Activated T-helper 1 cell treated with anti-CD3 and anti-CD28 coated beads, Interleukin-2, amount 50 U/mL, for 16 hours (primary cell): ENCODE measurements at places on chromosomes 4 and X.
A peak's percentile ranks its signal among the peaks of the same experiment; 100 is the strongest.

DNA sequence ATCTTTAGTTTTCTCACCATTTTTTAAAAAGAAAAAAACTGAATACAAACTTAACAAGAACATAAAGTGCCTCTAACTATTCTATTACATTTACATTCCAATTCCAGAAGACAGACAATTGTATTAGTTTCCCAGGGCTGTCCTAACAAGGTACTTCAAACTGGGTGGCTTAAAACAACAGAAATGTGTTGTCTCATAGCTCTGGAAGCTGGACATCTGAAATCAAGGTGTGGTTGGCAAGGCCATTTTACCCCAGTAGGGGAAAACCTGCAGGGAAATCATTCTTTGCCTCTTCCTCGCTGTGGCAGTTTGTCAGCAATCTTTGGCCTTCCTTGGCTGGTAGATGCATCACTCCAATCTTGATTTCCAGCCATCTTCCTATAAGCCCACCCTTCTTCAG, 37.5 kb upstream of the TMEM33 start:
- DNase-seq: no peak

- no peak for DNase-seq
These were observed 352.9 kb downstream of the RAPGEF2 start for GRCh38 chr4:159455675-159456237.

DNA sequence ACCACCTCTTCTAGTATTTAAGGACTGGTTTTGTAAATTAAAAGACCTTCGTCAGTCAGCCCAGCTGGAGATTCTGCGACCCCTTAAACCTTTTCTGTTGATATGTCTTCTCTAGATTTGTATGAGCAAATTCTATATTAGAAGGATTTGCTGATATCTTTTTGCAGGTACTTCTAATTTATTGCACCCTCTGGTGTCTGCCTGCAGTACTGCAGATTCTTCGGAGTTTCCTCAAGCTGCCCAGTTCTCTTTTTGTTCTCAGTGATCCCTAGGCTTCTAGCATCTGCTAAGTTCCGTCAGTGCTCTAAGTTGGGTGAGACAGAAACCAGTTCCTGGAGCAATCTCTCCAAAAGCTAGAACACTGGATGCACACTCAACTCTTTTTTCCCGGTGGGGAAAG, 545.2 kb downstream of the C4orf33 start:
- no peak for DNase-seq

DNA sequence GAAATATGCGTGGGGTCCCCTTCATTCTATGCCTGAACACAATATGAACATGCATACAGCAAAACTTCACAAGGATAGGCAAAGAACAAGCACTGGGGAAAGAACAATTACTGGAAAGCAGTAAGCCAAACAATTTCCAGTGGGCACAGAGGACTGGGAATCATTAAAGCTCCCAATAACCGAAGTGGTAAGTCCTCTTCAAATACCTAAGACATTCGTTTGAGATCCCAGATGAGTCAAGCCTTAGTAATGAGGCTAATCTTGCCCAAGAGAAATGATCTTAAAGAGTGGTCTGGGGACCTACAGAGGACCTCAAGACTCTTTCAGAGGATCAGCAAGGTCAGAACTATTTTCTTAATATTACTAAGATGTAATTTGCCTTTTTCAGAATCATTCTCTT, 28.6 kb downstream of the ANAPC10 start:
- DNase-seq: no peak

GRCh38 chr4:6277139-6277802, 7.6 kb downstream of the WFS1 start:
- DNase-seq: no peak

- DNase-seq: no peak
These were observed 28.8 kb upstream of the TRPC3 start for GRCh38 chr4:121980643-121981042.

DNA sequence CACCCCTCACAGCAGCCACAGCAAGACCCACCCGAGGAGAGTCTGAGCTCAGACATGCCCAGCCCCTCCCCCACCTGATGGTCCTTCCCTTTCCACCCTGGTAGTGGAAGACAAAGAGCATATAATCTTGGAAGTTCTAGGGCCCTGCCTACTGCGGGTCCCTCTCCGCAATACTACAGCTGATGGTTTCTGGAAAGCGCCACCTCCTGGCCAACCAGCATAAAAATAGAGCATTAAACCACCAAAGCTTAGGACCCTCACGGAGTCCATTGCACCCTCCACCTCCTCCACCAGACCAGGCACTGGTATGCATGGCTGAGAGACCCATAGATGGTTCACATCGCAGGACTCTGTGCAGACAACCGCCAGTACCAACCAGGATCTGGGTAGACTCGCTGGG, 78.2 kb downstream of the SH3BGRL start:
- DNase-seq: no peak

- DNase-seq: no peak
These were observed 205.2 kb downstream of the DKK2 start for GRCh38 chr4:106830879-106831278.

- no peak for DNase-seq
These were observed 24.5 kb downstream of the WDR17 start for GRCh38 chr4:176090115-176090514.

GRCh38 chr4:91963486-91963885, 340.3 kb upstream of the GRID2 start:
- no peak for DNase-seq

GRCh38 chr4:166301266-166301665, 428.2 kb downstream of the TLL1 start:
- DNase-seq: no peak

GRCh38 chr4:70571772-70572171, 20.3 kb upstream of the AMBN start:
- no peak for DNase-seq

DNA sequence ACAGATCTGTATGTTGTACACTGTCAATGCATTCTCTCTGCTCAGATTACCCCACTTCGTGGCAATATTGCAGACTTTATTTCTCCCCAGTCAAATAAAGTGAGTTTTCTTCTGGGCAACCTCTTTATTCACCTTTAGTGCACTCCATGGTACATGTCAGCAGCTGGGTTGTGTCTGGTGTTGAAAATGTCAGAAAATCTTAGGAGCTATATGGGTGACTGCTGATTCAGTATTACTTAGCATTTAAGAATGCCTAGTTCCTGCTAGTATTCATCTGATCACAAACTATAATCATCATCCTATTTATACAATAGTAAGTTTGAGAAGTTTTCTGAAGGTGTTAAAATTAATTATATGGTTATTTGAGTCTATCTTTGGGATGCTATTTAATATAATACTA, 112.5 kb downstream of the CFAP299 start:
- DNase-seq: no peak

GRCh38 chr4:156038772-156039171, 85.1 kb upstream of the CTSO start:
- DNase-seq: no peak

DNA sequence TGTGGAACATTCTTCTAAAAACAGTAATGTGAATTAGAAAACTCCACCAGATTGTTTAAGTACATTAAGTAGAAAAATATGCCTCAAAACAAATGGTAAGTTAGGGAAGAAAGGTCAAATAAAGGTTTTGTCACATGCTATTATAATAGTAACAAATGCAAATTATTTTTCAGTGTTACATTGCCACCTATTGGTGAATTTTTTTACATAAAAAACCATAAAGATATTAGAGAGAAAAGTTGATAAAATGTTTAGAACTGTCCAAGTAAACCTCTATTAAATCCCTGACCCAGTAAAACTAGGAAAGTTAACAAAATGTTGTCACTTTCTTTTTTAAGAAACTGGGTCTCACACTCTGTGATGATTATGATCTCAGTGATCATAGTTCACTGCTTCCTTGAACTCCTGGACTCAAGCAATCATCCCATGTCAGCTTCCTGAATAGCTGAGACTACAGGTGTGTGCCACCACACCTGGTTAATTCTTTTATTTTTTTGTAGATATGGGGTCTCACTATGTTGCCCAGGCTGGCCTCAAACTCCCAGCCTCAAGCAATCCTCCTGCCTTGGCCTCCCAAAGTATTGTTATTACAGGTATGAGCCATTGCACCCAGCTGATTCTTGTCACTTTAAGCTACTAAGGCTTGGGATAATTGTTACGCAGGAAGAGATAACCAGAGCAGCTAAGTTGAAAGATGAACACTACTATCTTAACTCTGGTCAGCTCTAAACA, 157.6 kb downstream of the ATRX start:
- DNase-seq: no peak

- DNase-seq: no peak
These were observed 129.8 kb upstream of the TRIM2 start for GRCh38 chr4:153074486-153074885.

DNA sequence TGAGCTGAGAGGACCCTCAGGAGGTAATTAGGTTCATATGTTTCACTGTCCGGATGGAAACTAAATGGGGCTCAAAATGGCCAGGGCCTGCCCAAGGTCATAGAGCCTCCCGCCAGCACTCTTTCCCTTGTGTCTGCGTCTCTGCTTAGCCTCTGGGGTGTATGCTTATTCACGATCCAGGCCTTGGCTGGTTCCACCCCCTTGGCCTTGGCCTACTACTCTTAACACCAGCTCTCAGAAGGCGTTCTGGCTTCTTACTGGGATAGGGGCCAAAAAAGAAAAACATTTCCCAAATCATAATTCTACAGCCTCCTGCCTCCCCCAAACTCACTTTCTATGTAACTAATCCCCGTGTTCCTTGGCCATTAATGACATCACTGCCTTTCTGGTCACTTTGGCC, 68.8 kb downstream of the RTL5 start:
- no peak for DNase-seq

DNA sequence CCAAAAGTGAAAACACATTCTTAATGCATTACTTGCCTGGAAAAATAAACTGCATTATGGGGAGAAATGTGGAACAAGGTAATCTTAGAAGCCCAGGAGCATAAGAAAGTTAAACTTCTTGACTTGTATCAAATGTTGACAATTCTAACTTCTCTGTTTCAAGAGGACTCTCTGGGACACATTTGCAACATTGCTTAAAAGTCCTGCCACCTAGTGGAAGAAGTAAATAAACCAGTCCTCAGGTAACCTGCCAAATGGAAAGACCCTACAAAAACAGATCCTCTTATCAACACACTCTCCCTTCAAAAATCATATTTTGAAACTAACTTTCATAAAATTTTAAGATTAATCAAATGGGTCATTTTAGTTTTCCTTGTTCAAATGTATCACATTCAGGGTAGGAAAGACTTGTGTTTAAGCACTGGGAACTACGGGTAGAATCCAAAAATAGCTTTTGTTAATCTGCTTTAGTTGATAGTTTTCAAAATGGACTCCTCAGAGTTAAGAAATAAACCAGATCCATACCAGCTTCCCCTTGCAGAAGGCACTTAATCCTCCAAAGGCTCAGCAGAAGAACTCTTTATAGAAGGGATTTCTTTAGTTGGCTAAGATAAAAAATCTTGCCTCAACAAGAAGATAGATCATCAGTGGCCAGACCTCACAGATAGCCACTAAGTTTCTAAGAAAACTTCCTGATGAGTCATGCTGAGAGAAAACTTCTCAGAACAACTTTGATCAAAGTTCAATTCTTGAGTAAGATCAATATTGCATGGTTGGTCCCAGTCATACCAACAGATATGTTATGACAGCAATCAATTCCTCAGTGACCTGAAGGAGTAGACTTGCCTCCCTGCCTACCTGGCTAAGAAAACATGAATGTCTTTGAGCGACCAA, 141.7 kb downstream of the HHIP start:
- DNase-seq: no peak

GRCh38 chr4:89949782-89950387, 55.2 kb downstream of the MMRN1 start:
- DNase-seq: no peak

DNA sequence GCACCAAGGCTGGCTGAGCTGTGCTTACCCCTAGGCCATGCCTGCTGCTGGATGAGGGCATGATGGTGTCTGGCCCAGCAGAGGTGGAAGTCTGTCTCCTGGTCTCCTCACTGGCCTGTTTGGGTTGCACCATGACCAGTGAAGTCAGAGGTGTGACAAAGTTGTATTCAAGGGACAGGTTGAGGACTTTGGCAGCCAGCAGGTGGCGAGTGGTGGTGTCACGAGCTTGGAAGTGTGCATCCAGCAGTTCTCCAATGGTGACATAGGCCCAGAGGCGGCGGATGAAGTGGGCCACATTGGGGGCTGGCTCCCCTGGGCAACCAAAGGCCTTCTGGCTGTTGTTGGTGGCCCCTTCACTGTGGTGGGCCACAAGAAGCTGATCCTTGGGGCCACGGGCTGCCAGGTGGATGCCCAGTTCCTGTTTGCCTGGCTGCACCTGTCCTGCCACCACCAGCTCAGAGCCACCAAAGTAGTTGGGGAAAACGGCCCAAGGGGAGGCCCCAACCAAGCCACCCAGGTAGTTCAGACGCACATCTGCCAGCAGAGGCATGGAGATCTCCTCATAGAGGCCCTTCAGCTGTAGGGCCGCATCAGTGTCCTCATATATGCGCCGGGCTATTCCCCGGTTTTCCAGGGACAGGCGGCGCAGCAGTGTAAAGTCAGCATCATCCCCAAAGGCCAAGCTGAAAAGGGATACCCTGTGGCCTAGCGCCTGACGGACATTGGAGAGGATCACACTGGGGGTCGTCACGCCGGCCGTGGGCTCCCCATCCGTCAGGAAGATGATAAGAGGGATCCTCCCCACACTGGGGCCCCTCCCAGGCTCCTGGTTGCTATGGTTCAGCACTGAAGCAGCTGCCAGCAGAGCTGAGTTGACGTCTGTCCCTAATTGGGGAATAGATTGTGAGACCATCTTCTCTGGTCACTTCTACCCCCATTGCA, 39.7 kb downstream of the ITIH6 start:
- no peak for DNase-seq

GRCh38 chrX:16039834-16040233, 83.5 kb upstream of the GRPR start:
- no peak for DNase-seq

DNA sequence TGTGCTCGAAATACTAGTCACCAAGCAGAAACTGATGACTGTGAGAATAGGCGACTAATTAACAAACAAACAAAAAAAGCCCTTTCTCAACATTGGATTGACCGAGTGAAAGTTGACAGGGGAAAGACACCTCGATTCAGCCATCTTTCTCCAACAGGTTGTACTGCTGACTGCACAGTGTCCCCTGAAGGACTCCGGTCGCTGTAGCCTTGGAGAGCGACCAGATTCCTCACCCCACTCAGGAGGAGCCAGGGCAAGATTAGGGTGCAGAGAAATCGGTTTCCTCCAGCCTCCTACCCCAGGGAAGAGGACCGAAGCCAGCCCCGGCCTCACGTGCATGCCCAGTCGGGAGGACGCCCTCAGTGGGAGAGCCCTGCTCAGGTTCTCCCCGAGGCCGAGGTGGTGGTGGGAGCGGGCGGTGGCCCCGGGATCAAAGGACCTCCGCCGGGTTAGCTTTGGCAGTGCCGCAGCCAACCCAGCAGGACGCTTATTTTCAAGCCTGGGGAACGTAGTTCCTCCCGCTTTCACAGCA, 1.1 kb upstream of the RAP1GDS1 start:
- DNase-seq: peak; percentile 3
